Kidney (tissue), 22 donors: ENCODE measurements at places on chromosomes 12 and 14.

DNA sequence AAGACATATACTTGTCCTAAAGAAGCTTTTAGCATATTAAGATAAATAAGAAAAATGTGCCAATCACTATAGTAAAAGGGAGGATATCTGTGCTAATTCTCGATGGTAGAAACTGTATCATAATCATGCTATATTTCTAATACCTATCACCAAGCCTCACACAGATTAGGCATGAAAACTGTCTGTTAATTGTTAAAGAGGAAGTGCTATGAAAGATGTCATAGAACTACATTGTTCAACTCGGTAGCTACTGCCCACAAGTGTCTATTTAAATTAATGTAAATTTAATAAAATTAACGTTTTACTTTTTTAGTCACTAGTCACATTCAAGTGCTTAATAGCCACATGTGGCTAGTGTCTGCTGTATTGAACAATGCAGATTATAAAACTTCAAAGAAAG lies 77.5 kb upstream of the KICS2 start:
- no peak for DNase-seq

DNA sequence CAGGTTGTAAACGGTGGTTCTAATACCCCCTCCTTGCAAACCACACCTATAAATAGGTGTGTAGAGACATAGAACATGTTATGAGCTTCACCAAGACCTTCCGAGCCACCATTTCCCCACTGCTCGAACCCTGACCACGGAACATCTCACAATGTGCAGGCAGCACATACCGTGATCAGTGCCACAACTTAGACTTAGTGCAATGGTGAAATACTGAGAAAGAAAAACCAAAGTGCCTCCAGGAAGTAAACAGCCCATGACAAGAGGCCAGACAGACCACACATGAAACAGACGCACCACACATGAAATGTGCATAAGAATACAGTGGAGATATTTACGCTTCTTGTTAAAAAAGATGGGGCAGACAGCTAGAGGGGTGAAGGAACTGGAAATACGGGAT lies 166.9 kb upstream of the CCND2 start:
- DNase-seq = no peak

- no peak for DNase-seq
Observed at GRCh38 chr12:38386205-38386985, 69.8 kb downstream of the ALG10B start.

DNA sequence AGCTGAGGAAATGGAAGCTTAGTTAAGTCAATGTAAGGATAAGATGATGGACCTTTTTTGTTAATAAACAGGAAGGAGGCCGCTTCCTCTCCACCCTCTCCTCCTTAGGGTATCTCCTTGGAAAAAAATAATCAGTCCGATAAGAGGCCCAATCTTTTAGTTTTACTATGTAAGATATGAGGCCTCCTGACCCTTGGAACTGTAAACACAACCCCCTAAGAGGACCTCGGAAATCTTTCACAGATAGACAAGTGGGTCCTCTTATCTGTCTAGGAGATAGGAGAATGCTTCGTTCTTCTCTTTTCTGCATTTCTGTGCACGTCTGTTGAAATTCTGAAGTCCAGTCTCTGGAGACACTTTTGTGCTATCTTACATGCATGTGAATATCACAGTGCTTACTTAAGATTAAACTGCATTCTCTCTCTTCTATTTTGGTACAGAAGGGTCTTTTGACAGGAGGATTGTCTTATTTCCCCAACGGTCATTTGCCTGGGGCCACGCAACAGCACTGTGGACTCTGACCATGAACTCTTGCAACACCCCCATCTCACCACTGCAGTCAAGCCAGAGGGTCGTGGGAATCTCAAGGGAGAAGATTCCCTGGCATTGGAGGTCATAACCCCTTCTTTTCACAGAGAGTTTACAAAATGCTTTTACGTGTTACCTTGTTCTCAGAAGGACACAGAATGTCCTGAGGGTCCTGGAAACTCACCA lies 313.0 kb upstream of the RTL1 start:
- DNase-seq = no peak

DNA sequence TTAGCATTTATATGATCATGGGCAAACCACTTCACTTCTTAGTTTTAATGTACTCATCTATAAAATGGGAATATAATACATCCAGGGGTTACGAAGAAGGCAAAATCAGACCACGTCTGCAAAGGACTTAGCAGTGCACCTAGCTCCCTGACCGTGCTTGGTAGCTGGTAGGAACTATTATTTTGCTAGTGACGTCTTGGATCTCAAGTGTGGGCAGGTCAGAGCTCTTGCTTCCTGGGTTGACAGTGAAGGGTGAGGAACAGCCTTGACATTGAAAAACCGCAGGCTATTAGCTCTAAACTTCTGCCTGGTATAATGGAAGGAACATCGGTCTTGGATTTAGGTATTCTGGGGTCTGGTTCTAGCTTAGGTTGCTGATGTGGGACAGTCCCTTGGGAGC lies 89.3 kb upstream of the MED13L start:
- no peak for DNase-seq

DNA sequence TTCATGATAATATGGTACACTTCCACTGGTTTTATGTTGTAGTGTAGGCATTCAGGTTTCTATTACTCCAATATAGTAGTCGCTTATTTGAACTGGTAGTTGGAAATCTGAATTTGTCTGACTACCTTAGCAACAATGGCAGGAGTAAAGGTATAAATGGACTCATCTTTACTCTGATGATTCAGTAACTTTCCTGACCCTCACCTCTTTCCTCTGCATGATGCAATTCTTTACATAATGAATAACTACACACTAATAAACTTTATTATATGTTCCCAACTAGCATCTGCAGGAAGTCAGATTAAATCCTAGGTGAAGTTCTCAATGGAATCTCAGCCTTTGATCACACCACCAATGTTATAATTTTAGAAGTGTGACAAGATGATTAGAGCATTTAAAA lies 70.5 kb upstream of the ATP2B1 start:
- no peak for DNase-seq

DNA sequence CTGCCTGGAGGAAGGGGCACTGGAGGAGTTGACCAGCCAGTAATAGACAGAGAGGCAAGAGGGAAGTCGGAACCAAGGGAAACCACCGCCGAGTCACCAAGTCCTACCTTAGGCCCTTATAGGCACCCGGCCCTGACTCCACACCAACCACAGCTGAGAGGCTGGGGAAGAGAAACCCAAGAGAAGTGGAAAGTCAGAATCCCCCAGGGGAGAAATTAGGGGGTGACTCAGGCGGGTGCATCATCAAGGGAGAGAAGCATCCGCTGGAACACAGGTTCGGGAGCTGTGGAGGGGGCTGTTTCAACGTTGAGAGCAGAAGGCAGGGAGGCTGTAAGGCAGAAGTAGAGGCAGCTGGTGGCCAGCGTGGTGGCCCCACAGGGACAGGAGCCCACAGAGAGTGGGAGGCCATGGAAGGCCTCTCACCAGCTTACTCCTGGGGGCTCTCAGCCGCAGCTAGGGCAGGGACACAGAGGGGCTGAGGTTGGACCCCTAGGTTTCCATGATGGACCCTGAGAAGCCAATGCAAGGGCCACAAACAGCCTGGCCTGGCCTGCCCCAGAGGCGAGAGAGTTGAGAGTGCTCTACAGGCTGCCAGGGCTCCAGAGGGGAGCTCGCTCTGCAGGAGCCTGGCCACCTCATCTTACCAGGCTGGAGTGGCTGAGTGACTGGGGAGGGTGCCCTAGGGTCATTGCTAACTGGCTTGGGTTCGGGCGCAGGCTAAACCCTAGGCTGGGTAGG lies 1.4 kb upstream of the TRMT61A start:
- no peak for DNase-seq

- no peak for DNase-seq
Observed at GRCh38 chr12:120231316-120232011, 30.6 kb upstream of the RPLP0 start.

DNA sequence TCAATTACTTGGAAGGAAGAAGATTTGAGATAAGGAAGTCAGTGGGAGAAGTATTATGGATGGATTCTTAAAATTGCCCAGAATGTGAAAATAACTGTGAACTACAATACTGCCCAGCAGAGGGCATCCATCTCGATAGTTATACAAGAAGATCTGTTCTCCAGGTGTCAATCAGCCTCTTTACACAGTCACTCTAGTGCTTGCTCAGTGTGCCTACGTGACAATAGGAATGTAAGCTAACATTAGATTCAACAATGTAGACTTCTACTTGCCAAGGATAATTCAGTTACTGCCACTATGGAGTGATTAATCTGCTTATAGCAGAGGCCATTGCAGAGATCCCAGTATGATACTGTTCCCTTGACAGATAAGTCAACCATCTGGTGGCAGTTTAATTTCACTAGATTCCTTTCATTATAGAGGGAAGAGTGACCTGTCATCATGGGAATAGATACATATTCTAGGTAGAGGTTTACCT lies 10.6 kb upstream of the MAP4K5 start:
- DNase-seq = no peak

- peak; percentile 29 for DNase-seq
Observed at GRCh38 chr12:118773956-118774723, 207.2 kb upstream of the SRRM4 start.

DNA sequence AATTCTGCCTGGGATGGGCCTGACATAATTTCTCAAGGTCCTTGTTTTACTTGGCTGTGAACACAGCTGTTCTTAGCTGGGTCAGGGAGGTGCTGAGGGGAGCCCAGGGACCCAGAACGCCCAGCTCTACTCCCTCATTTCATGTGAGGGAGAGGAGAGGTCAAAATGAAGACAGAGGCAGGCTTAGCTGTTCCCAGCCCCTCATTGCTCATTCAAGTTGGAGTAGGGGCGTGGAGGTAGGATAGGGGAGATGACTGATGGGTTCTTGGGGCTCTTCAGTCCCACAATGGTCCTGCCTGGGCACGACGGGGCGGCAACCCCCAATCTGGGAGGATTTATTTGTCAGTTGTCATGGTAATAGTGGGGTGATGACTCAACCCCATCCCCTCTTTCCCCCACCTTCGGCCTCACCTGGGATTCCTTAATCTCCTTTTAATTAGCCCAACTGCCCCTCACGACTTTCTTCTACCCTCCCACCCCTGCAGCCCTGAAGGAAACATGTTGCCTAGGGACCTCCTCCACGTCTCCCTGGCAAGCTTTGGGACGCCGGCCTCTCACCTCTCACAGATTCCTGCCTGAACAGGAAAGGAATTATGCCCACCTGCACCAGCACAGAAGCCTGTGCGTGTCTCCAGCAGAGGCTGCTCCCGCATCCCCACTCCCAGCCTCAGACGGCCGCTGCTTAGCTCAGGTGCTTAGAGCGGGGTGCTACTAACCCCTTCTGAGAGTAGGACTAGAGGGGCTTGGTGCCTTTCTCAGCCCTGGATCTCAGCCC lies 10.2 kb downstream of the SPRYD3 start:
- no peak for DNase-seq

DNA sequence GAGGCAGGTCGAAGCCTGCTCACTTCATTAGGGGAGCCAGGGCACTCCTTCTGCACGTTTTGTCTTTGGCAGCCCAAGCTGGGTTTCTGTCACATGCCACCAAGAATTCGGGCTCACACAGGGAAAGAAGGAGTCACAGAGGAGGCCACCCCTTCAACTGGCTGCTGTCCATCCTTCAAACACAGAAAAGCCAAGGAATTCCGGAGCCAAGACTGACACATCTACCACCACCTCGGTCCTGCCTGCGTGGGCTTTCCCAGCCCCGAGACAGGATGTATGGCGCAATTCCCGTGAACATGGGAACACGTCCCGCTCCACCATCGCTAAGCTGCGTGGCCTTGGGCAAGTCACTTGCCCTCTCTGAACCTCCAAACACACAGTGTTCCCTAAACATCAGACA lies 70.4 kb downstream of the NCOR2 start:
- DNase-seq = no peak

GRCh38 chr14:60133487-60133886 lies 31.7 kb downstream of the DHRS7 start:
- DNase-seq = no peak

- DNase-seq = no peak
Observed at GRCh38 chr14:76760331-76761135, 735 bp upstream of the VASH1 start.

- no peak for DNase-seq
Observed at GRCh38 chr14:94046696-94047250, 20.6 kb downstream of the OTUB2 start.

- DNase-seq = no peak
Observed at GRCh38 chr14:100728962-100729361, 2.3 kb downstream of the DLK1 start.

GRCh38 chr14:35122696-35123387 lies 490 bp downstream of the PRORP start:
- no peak for DNase-seq

DNA sequence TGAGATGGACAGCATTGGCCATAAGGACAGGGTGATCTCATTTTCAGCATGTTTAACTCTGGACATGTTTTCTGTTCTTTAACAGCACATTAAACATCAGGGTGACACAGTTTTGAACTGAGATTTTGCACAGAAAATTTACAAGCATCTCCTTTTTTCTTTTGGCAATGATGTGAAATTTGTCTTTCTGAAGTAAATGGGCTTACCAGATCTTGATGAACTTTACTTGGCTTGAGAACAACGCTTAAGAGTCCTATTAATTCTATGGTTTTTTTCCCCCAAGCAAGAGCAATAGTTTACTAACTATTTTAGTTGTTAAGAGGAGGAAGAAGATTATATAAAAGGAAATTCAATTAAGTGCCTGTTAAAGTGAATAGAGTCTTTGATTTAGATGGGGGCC lies 491.0 kb downstream of the SNAPC1 start:
- no peak for DNase-seq

DNA sequence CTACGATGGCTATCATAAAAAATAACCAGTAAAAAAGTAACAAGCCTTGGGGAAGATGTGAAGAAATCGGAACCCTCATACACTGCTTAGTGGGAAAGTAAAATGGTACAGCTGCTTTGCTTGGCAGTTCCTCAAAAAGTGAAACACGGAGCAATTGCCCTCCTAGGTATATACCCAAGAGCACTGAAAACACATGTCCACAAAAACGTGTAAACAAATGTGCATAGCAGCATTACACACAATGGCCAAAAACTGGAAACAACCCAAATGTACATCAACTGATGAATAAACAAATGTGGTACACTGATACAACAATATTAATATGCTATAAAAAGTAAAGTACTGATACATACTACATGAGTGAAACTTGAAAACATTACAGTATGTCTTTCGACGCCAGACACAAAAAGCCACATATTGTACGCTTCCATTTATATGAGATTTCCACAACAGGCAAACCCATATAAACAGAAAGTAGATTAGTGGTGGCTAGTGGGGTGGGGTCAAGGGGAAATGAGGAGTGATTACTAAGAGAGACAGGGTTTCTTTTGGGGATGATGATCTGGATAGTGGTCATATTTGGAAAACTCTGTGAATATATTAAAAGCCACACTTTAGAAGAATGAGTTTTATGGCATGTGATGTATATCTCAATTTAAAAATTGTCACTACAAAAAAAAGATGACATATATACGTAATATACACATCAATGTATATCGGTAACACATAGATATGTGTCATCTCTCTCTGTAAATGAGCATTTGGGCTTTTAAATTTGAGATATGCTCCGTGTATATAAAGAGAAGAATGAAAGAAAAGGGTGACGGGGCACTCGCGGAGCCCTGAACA lies 996 bp downstream of the SLC41A2 start:
- DNase-seq = no peak

DNA sequence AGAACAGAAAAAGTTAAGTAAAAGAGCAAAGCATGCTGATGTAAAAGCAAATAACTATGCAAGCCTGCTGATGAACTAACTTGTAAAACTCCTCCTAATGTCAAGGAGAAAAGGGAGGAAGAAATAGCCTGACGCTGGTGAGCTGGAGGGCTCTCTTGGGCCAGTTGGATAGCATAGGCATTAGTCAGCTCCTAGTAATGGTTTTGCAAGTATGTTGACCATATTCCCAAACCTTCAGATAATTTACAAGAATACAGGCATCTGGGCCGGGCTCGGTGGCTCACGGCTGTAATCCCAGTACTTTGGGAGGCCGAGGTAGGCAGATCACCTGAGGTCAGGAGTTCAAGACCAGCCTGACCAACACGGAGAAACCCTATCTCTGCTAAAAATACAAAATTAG lies 871.4 kb downstream of the C12orf50 start:
- no peak for DNase-seq
